GM04503 (cell line): ENCODE measurements at places on chromosomes 11 and 22.

DNA sequence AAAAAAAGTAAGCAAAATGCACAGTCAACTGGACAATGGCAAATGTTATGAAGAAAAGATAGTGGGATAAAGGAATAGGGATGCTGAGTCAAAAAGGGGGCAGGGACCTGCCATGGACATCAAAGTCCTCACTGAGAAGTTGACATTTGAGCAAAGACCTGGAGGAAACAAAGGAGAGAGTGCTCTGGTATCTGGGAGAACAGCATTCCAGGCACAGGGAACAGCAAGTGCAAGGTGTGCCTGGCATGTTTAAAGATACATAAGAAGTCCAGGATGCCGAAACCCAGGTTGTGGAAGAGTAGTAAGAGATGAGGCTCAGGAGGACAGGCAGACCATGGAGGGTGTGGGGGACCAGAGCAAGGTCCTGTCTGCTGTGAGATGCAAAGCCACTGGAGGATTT lies 123.3 kb downstream of the RRAS2 start:
- no peak for DNase-seq

GRCh38 chr11:124109377-124109776 lies 5.9 kb upstream of the VWA5A start:
- no peak for DNase-seq

DNA sequence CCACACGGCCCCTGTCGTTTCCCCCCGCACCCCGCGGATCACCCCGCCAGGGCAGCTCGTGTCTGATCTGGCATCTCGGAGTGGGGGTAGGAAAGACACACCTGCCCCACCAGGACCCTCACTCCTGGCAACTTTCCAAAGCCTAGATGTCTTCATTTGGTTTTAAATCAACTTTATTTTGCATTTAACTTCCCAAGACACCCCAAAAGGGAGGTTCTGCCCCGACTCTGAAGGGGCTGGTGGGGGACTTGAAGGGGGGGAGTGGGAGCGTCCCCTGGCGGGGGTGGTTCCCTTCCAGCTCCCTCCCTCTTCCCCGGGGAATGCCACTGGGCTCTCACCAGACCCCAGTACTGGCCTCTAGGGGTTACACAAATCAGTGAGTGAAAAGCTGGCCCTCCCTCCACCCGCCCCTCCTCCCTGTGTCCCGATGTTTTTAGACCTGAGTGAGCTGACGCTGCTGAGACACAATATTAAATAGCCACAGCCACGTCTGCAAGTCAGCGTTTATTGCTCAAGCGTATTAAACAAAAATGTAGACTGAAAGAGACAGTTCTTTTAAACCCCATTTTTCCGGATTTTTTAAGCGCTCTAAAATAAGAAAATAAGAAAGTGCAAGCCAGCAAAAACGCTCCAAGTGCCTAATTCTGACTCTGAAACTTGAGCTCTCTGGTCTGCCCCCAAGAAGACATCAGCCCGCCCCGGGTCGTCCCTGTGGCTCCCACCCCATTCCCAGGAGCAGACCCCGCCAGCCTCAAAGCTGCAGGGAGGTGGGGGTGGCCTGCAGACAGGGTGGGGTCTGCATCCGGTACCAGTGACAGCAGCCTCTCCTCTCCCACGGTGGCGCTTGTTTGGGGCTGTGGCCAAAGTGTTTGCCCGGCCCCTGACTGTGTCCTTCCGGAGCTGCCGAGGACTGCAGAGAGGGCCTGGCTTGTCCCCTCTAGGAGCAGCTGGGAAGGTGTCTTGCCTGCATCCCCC lies 1.1 kb upstream of the TTLL8 start:
- no peak for DNase-seq

DNA sequence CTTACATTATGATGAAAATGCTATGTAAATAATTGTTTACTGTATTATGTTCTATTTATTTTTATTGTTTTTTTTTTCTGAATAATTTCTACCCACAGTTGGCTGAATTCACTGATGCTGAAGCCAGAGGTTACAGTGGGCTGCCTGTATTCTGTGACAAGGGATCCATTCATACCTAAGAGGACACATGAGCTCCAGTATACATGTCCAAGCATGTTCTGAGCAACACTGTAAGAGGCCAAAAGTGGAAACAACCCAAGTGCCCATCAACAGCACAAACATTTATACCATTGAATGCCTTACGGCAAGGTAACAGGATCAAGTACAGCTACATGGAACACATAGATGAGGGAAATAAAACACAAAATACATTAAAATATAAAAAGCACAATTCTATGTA lies 1.4 kb upstream of the SRSF8 start:
- no peak for DNase-seq

GRCh38 chr11:11020747-11021149 lies 162.9 kb upstream of the ZBED5 start:
- no peak for DNase-seq
